ENCODE measurements at places on chromosomes 7 and 10.

- DNase-seq: no peak
Observed at GRCh38 chr10:112236486-112236885, 46.7 kb upstream of the TECTB start.

- no peak for DNase-seq
Observed at GRCh38 chr7:29723599-29723998, 82.7 kb upstream of the WIPF3 start.

DNA sequence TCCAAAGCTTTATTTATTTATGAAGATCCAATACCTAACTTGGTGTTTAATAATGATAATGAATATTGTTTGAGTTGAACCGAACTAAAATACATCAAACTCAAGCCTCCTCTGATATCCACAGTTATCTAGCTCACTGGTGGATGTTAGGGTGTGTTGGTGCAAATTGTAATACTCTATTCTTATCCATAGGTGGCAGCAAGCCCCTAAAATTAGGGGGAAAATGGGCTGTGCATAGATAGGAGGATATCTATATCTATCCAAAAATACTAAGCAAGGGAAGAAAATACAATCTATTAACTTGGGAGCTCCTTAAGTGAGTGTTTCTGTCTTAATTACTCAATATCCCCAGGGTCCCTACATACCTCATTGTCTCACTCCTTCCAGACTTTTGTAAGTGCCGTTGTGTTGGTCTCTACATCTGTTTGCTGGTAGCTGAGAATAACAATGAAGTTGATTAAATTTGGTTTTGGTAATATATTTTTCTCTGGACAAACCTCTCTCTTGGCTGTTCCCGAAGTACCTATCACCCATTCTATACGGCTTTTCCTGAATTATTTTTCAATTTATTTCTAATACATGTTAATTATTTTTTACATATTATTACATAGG lies 55.0 kb upstream of the VWDE start:
- DNase-seq: no peak

DNA sequence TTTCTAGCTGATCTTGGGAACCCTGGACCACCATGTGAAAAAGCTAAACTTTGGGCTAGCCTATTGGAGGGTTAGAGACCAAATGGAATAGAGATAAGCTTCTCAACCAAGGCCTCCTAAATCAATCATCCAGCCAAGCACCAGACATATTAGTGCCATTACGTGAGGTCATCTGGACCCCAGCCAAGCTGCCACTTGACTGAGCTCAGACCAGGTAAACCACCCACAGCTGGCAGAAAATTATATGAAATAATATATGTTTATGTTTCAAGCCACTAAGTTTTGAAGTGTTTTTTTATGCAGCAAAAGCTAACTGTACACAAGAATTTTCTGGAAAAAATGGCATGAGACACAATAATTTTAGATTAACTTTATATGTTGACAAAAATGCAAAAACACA lies 82.6 kb upstream of the PCGF5 start:
- no peak for DNase-seq

- DNase-seq: no peak
Observed at GRCh38 chr10:88205842-88206446, 342.5 kb downstream of the PTEN start.

- no peak for DNase-seq
Observed at GRCh38 chr10:22742678-22743077, 28.3 kb upstream of the PIP4K2A start.

GRCh38 chr7:39659356-39660013 lies 36.1 kb downstream of the RALA start:
- DNase-seq: no peak

GRCh38 chr10:107498983-107499382 lies 334.5 kb upstream of the SORCS1 start:
- no peak for DNase-seq

- no peak for DNase-seq
Observed at GRCh38 chr7:101245147-101245668, 327 bp upstream of the FIS1 start.

DNA sequence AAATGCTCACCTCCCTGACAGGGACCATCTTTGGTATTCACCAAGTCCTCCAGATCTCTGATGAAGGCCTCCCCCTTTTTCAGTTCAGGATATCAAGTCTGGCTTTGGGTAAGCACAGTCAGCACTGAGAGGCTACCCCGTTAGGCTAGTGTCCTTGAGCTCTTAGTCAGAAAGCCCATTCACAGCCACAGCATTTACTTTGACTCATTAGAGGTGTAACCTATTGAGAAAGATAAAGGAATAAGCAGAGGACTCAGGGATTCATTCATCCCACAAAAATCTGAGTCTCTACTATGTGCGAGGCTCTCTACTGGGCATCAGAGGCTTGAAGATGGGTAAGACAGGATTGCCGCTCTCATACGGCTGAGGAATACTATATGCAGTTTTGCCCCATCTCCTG lies 14.0 kb upstream of the RAMP3 start:
- no peak for DNase-seq

- DNase-seq: no peak
Observed at GRCh38 chr10:101893510-101894120, 50.0 kb upstream of the KCNIP2 start.

DNA sequence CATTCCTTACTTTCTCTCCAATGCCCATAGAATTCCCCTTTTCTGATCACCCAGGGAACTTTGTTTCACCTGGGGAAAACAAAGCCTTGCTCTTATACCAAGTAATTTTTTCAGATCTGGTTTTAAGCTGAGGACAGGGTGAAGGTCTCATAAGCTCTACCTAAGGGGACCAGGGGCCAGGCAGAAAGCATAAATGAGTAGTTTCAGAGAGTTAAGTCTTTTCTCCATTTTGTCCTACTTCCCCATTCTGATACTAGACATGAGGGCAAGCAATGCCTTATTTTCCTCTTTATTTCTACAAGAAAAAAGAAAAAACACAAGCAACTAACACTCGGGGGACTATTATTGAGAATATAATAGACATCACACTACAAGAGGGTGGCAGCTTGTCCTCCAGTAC lies 2.9 kb downstream of the AKR1D1 start:
- no peak for DNase-seq

- DNase-seq: no peak
Observed at GRCh38 chr10:1674501-1674900, 62.8 kb downstream of the ADARB2 start.

GRCh38 chr7:81573128-81573527 lies 196.7 kb downstream of the HGF start:
- no peak for DNase-seq

- DNase-seq: no peak
Observed at GRCh38 chr10:30229536-30229935, 119.5 kb downstream of the MTPAP start.
